Gastrocnemius medialis (tissue), 4 donors: ENCODE measurements at places on chromosomes 2 and 18. TPM values are rescaled to one million over a fixed set of nuclear protein-coding genes. Genes with fewer than 3 reads are reported as not detected.

Gene CCDC88A
- 12.9 TPM for total RNA-seq

Gene SERPINB2
- not detected for total RNA-seq

Gene DNAH7
- total RNA-seq, result 0.05 TPM

DNA sequence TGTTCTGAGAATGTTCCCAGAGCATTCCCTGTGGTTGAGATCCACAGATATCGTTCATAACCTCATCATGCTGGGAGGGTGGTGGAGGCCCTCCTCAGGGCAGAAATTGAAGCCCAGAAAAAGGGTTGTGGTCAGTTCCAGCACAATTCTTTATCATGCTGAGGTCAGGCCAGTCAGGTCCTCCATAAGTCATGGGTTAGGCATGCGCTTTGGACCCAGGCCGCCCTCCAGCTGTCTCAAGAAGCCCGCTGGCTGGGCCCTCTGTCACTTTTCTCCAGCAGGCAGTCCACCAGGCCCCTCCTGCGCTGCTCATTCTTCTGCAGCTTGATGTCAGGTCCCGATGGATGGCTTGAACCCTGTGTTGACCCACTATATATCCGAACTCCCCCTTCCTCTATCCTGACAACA is 151.1 kb upstream of the NT5C1B start:
- H3K27ac ChIP-seq, result no peak overlapping the region
- no peak overlapping the region for H3K4me3 ChIP-seq
- no peaks in the 10 kb centered on the region for H3K4me1 ChIP-seq
- no peaks in the 10 kb centered on the region for H3K36me3 ChIP-seq
- H3K27me3 ChIP-seq, result no peaks in the 10 kb centered on the region

DNA sequence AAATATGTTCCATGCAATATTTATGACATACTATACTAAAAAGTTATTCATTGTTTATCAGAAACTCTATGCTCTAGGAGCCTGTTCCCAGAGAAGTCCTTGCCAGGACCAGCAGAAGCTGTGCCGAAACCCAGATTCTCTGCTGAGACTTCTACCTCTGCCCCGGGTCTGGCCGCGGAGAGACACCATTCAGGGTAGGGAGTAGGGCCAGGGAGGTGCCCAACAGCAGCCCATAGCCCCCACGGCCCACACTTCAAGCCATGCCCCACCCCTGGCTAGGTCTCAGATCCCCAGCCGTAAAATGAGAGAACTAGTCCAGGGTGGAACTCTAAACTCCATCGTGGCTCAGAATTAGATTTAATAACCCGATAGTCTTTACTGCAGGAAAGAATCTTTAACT is 102.9 kb downstream of the ZFP36L2 start:
- no peaks in the 10 kb centered on the region for H3K27me3 ChIP-seq
- DNase-seq, result no peak
- no peak overlapping the region for H3K4me3 ChIP-seq
- H3K27ac ChIP-seq, result no peak overlapping the region
- H3K4me1 ChIP-seq, result no peaks in the 10 kb centered on the region
- H3K36me3 ChIP-seq, result no peaks in the 10 kb centered on the region

DNA sequence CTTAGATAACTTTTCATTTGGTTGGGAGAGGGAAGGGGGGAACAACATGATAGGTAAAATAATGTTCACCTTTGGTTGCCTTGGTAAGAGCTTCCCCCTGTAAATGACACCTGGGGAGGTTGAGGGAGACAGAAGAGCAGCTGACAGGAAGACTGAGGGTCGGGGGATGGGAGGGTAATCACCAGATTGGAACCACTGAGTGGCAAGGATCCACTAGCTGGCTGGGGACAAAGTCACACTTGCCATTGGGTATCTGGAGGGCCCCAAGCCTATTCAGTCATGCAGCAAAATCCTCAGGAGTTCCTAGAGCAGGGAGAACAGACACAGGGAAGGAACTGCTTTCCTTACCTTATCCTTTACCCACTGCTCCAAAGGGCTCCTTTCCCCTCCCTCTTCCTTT is 84.3 kb downstream of the MAPK4 start:
- H3K36me3 ChIP-seq, result no peaks in the 10 kb centered on the region
- H3K27me3 ChIP-seq, result no peaks in the 10 kb centered on the region
- H3K4me1 ChIP-seq, result no peaks in the 10 kb centered on the region
- no peak overlapping the region for H3K4me3 ChIP-seq
- H3K27ac ChIP-seq, result no peak overlapping the region
- no peak for DNase-seq

- no peak overlapping the region for H3K27ac ChIP-seq
- H3K27me3 ChIP-seq, result no peaks in the 10 kb centered on the region
- peaks cover 51% of the 10 kb centered on the region for H3K36me3 ChIP-seq
- peaks cover 10% of the 10 kb centered on the region for H3K4me1 ChIP-seq
- no peak overlapping the region for H3K4me3 ChIP-seq
Observed at GRCh38 chr2:96852667-96853066, 5.1 kb downstream of the ANKRD39 start.

GRCh38 chr2:75607400-75607798 is 39.2 kb upstream of the MRPL19 start:
- no peak overlapping the region for H3K27ac ChIP-seq
- H3K36me3 ChIP-seq, result no peaks in the 10 kb centered on the region
- H3K4me1 ChIP-seq, result no peaks in the 10 kb centered on the region
- no peak for DNase-seq

- H3K4me1 ChIP-seq, result no peaks in the 10 kb centered on the region
- no peak overlapping the region for H3K27ac ChIP-seq
- H3K27me3 ChIP-seq, result no peaks in the 10 kb centered on the region
- no peaks in the 10 kb centered on the region for H3K36me3 ChIP-seq
- H3K4me3 ChIP-seq, result no peak overlapping the region
Observed at GRCh38 chr2:66985906-66986305, 411.2 kb upstream of the ETAA1 start.

GRCh38 chr2:229050133-229050532 is 221.0 kb downstream of the PID1 start:
- DNase-seq, result no peak
- H3K27me3 ChIP-seq, result no peaks in the 10 kb centered on the region
- no peaks in the 10 kb centered on the region for H3K36me3 ChIP-seq

- H3K4me3 ChIP-seq, result no peak overlapping the region
- DNase-seq, result no peak
- H3K27ac ChIP-seq, result no peak overlapping the region
- H3K27me3 ChIP-seq, result no peaks in the 10 kb centered on the region
Observed at GRCh38 chr2:8648441-8649213, 33.2 kb upstream of the ID2 start.

- H3K4me1 ChIP-seq, result peaks cover 10% of the 10 kb centered on the region
- peak overlapping the region; percentile 6 for H3K4me3 ChIP-seq
- DNase-seq, result peak; percentile 84
- peak overlapping the region; percentile 86 for H3K27ac ChIP-seq
- H3K36me3 ChIP-seq, result no peaks in the 10 kb centered on the region
Observed at GRCh38 chr2:28958689-28959088, 22.4 kb upstream of the TOGARAM2 start.
